ENCODE measurements at places on chromosomes 11 and 22. TPM values are rescaled to one million over a fixed set of nuclear protein-coding genes. Genes with fewer than 3 reads are reported as not detected.
A peak's percentile ranks its signal among the peaks of the same experiment; 100 is the strongest.

DNA sequence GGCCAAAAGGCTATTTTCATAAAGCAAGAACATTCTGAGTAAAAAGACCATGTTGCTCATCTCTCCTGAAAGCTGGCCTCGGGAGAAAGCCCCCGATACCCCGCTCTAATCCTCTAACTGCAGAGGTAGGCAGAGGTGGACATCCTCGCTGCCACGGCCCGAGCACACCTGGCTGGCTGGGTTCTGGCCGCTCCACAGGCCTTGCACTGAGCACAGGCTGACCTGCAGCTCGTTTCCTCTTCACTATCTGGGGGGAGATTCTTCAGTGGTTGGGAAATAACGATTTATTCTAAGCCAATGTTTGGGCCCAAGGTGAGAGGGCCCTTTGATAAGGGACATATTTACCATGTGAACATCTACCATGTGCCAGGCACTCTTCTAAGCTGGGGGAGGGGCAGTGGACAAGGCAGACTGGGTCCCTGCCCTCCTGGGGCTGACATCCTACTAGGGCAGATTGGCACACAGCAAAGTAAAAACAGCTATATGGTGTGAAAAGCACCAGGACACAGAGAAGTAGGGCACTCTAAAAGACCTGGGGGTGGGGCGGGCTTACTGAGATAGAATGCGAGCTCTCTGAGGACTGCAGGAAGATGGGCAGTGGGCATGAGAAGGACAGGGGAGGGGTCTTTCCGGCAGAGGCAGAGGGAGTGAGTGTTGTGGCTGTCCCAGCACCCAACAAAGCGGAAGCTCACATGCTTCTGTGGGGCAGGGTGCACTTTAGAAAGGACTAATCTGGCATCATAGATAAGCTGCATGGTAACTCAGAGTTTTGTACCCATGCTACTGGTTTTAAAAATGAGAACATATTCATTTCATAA, 65.5 kb upstream of the ARFGAP3 start:
- no peak overlapping the region for H3K4me3 ChIP-seq
- no peaks in the 10 kb centered on the region for H3K27me3 ChIP-seq
- no peak overlapping the region for H3K27ac ChIP-seq
- H3K4me1 ChIP-seq = peaks cover 44% of the 10 kb centered on the region

KRTAP5-11 gene
- total RNA-seq = not detected

TRIM44 gene
- 53.1 TPM for total RNA-seq

- H3K36me3 ChIP-seq = no peaks in the 10 kb centered on the region
- H3K4me3 ChIP-seq = no peak overlapping the region
- no peaks in the 10 kb centered on the region for H3K4me1 ChIP-seq
- H3K27me3 ChIP-seq = no peaks in the 10 kb centered on the region
These were observed 971.7 kb upstream of the CHORDC1 start for GRCh38 chr11:91194546-91194945.

DNA sequence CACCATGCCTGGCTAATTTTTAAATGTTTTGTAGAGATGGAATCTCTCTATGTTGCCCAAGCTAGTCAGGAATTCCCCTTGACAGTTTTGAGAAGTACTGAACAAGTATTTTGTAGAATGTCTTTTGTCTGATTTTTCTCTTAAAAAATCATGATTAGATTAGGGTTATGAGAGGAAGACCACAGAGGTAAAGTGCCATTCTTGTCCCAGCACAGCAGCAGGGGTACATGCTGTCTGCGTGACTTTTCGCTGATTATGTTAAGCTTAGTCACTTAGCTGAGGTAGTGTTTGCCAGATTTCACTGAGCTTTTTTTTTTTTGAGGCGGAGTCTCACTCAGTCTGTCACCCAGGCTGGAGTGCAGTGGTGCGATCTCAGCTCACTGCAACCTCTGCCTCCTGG, 13.6 kb upstream of the NUP160 start:
- H3K27me3 ChIP-seq = no peaks in the 10 kb centered on the region
- peak; percentile 10 for DNase-seq
- peaks cover 46% of the 10 kb centered on the region for H3K4me1 ChIP-seq
- H3K27ac ChIP-seq = peak overlapping the region; percentile 57

GRCh38 chr22:30354644-30355043, 2.0 kb downstream of the SF3A1 start:
- peaks cover 33% of the 10 kb centered on the region for H3K36me3 ChIP-seq
- peaks cover 4% of the 10 kb centered on the region for H3K27me3 ChIP-seq
- DNase-seq = no peak
- peak overlapping the region; percentile 48 for H3K27ac ChIP-seq
- peak overlapping the region; percentile 90 for H3K4me3 ChIP-seq

DNA sequence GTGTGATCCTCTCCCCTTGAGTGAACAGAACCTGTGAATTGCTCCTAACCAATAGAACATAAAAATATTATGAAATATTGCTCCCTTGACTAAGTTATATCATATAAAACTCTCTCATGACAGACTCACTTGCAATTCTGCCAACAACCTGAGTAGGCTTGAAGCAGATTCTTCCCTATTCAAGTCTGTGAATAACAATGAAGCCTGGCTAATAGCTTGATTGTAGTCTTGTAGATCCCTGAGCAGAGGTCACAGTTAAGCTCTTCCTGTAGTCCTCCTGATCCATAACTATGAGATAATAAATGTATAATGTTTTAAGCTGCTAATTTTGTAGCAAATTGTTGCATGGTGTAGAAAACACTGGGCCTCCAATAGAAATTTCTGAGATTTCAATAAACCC, 540.1 kb upstream of the TENM4 start:
- no peaks in the 10 kb centered on the region for H3K36me3 ChIP-seq
- no peak overlapping the region for H3K27ac ChIP-seq
- no peaks in the 10 kb centered on the region for H3K27me3 ChIP-seq
- H3K4me3 ChIP-seq = no peak overlapping the region

DNA sequence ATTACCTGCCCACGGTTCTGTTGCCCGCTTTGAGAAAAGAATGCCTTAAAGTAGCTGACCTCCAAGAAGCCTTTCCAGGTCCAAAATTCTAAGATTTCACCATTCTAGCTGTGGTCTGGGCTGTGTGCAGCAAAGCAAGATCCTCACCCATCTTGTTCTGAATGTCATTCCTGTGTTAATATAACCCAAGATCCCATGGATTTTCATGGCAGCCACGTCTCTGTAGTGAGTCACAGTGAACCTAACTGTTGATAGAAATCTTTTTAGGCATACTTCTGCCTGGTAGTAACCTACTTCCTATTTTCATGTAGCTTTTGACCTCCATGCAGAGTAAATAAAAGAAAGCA, 210.0 kb downstream of the NAV2 start:
- no peak for DNase-seq
- H3K4me3 ChIP-seq = no peak overlapping the region
- H3K4me1 ChIP-seq = no peaks in the 10 kb centered on the region
- no peak overlapping the region for H3K27ac ChIP-seq
- H3K36me3 ChIP-seq = no peaks in the 10 kb centered on the region
- H3K27me3 ChIP-seq = peaks cover 22% of the 10 kb centered on the region

DNA sequence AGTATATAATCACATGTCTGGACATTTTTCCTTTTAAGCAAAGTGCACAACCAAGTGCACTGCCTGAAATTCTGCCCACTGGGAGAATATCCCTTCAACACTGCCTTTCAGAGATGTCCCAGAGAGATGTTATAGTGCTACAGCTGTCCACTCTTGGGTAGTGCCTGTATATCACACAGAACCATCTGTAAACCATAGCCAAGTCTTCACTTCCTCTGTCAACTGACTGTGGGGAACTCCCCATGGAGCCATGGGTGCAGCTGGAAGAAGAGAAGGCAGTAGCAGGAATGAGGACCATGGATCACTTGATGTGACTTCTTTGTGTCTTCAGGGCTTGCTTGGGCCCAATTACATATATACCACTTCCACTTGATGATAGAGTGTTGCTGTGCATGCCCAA, 44.6 kb upstream of the LIN7C start:
- H3K4me1 ChIP-seq = no peaks in the 10 kb centered on the region
- no peaks in the 10 kb centered on the region for H3K36me3 ChIP-seq
- H3K27me3 ChIP-seq = no peaks in the 10 kb centered on the region
